ENCODE measurements at places on chromosomes 6 and 20. TPM values are rescaled to one million over a fixed set of nuclear protein-coding genes. Genes with fewer than 3 reads are reported as not detected.
A peak's percentile ranks its signal among the peaks of the same experiment; 100 is the strongest.

The CCND3 gene
- 213 TPM for polyA plus RNA-seq

DNA sequence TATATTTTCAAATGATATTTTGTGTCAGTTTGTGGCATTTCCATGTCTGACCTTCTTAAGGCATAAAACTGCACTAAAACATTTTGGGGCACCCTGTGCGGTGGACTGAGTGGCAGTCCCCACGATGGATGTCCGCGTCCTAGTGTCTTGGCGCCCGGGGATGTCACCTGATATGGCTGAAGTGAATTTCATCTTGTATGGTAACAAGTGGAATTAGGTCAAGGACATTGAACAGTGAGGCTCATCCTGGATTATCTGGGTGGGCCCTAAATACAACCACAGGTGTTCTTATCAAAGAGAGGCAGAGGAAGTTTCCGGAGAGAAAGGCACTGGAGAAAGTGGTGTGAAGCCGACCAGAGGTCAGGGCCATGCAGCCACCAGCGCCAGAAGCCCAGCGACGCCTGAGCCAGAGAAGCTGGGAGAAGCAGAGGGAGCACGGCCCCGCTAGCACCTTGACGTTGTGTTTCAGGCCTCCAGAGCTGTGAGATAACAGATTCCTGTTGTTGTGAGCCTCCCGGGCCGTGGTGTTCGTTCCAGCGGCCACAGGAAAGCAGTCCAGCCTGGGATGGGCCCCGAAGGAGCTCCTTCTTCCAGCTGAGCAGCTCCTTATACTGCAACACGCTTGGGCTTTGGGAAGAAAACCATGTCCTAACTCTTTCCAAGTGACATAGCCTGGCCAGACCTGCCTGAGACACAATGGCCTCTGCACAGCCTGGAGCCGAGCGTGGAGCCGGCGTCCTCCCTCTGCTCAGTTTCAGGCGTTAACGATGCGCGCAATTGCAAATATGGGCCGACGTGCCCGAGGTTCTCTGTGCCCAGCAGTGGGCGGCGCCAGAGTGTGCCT is 22.5 kb downstream of the THBS2 start:
- no peak for DNase-seq

GRCh38 chr6:47016261-47016660 is 25.9 kb downstream of the ADGRF1 start:
- DNase-seq: no peak

The DEFB132 gene
- not detected for polyA plus RNA-seq

The TSPO2 gene
- not detected for polyA plus RNA-seq

DNA sequence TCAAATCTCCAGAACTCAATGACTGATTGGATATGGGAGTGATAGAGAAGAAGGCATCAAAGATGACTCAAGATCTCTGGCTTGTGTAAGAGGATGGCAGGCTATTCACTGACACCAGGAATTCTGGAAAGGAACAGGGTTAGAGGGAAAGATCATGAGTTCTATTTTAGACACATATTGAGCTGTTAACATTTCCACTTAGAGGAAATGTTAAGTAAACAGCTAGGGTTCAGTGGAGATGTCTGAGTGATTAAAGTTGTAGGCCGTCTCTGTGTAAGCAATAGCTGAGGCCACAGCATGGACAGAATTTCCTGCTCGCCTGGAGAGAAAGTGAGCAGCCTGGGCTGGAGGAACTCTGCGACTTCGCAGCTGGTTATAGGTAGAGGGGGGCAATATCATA is 21.0 kb downstream of the ZC3H12D start:
- no peak for DNase-seq

- peak; percentile 41 for DNase-seq
Observed at GRCh38 chr6:113854531-113855499, 2.3 kb upstream of the MARCKS start.

DNA sequence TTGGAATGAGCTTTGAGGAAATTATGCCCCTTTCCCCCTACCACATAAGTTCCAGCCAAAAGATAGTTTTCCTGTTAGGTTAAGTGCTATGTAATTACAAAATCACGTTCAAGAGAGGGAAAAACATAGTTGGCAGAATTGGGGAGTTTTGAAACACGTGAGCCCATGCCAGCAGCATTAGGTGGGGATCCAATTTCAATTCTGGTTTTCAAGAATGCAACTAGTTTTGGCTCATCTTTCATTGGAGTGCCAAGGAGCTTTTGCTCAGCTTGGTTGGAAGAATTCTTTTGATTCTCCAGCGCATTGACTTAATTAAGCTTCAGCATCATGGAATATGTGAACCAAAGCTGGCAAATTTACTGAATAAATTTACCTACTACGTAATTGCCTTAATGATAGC is 95.9 kb downstream of the SAMD5 start:
- DNase-seq: no peak

The VNN1 gene
- 0.03 TPM for polyA plus RNA-seq

DNA sequence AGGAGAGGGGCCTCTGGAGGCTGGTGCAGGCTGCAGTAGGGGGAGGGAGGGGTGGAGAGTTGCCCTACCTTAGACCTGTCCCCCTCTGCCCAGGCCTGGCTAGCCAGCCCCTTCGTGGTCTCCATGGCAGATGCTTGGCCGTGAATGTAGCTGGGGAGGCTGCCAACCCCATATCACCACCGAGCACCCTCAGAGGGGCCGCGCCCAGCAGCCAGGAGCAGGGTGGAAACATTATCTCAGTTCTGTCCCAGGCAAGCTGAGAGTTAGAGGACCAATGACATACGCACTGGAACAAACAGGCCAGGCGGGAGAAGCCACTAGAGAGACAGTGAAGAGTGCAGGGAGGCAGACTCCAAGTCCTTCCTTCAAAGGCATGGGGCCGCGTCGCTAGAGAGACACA is 66.5 kb downstream of the LRFN2 start:
- no peak for DNase-seq

GRCh38 chr6:144364208-144364720 is 79.1 kb downstream of the UTRN start:
- no peak for DNase-seq

DNA sequence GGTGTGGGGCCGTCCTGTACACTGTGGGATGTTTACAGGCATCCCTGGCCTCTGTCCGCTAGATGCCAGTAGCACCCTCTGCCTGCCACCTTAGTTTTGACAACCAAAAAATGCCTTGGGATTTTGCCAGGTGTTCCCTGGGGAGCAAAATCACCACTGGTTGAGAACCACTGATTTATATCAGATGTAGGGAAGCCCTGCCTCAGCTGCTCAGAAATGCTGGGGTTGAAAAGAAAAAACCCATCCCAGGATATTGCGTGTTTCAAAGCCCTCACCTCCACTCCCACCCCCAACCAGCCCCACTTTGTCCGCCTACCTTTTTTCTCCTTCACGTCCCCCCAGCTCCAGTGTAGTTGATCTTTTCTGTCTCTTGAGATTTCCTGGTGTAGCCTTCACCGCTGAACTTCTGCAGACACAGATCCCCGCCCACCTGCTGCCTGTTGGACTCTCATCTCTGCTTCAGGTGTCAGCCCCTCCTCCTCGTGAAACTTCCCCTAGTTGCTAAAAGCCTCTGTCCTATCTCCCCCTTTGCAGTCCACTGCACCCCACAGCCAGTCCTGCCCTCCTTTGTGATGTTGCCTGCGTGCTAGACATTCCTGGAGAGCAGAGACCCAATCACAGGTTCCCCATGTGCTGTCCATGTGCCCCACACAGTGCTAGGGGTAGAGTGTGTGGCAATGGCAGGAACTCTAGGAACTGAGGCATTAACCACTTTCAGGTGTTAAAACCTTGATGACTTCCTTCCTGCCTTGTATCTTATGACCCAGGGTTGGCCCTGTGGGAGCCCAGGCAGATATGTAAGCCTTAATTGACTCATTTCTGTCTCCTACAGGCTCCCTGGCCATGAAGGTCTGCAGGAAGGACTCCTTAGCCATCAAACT is 98.9 kb downstream of the TBC1D7 start:
- DNase-seq: peak; percentile 7

The SRMS gene
- not detected for polyA plus RNA-seq

DNA sequence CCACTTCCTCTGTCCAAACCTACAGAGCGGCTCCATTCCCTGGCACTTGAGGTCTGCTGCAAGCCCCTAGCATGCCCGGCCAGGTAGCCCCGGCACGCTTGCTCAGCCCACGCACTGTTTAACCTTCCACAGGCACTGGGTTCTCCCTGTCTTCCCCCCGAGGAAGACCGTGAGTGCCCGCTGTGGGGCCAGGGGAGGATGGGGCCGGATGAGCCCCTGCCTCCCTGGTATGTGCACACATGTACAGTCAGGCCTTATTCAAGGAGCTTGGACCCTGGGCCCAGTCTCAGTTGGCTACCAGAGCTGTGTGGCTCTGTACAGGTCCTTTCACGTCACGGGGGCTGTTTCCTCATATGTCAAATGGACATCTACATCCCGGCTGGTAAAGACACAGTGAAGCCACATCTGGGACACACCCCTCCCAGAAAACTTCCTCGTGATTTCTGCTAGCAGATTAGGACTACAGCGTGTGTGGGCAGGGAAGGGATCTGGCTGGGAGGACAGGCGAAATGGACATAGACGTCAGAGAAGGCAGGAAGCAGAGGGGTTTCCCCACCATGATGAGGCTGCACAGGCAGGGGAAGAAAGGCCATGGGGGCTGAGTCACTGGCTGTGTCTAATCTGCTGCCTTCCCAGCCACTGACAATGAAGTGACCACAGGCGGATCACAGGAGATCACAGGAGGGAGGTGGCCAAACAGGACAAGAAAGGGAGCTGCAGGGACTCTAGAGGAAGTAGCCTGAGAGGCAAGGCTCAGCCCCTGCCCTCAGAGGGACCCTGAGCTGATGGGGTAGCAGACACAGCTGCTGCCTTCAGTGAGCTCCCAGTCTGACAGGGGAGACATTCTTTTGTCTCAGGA is 62.9 kb downstream of the MRPL14 start:
- peak; percentile 86 for DNase-seq

The BMP5 gene
- polyA plus RNA-seq: 0.04 TPM

DNA sequence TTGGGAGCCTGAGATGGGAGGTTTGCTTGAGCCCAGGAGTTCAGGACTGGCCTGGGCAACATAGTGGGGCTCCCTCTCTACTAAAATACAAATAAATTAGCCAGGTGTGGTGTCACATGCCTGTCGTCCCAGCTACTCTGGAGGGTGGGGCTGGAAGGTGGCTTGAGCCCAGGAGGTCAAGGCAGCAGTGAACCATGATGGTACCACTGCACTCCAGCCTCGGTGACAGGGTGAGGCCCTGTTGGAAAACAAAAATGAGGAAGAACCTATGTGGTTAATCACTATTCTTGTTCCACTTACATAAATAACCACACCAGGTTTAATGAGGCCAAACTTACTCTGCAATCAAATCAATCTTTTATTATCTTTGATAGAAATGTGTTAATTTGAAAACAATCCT is 5.4 kb downstream of the PPDPF start:
- no peak for DNase-seq

GRCh38 chr6:12958052-12958706 is 241.6 kb downstream of the PHACTR1 start:
- DNase-seq: no peak

- DNase-seq: no peak
Observed at GRCh38 chr6:37745748-37746147, 48.1 kb upstream of the MDGA1 start.

The PAX1 gene
- polyA plus RNA-seq: not detected

DNA sequence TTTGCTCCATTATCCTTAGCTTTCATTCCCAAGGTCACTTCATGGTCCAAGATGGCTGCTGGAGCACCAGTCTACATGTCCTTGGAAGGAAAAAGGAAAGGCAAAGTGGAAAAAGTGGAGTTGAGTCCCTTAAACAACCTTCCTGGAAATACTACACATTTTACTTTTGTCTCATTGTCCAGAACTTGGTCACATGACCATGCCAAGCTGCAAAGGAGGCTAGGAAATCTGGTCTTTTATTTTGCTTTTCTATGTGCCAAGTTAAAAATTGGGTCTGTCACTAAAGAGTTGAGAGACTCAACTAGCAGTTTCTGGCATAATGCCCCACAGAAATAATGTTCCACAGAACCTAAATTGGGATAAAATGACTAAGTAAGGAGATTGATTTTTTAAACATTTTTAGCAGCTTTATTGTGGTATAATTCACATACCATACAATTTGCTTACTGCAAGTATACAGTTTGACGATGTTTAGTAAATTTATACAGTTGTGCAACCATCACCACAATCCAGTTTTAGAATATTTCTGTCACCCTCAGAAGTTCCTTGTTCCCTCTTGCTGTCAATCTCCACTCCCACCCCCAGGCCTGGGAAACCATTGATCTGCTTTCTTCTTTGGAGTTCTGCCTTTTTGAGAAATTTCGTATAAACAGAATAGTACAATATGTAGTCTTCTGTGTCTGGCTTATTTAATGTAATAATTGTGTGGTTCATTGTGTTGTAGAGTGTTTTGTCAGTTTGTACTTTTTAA is 5.6 kb upstream of the CHD6 start:
- no peak for DNase-seq

GRCh38 chr6:38136547-38136946 is 317.0 kb downstream of the ZFAND3 start:
- no peak for DNase-seq

- no peak for DNase-seq
Observed at GRCh38 chr6:34516391-34517324, 39.5 kb downstream of the SPDEF start.

DNA sequence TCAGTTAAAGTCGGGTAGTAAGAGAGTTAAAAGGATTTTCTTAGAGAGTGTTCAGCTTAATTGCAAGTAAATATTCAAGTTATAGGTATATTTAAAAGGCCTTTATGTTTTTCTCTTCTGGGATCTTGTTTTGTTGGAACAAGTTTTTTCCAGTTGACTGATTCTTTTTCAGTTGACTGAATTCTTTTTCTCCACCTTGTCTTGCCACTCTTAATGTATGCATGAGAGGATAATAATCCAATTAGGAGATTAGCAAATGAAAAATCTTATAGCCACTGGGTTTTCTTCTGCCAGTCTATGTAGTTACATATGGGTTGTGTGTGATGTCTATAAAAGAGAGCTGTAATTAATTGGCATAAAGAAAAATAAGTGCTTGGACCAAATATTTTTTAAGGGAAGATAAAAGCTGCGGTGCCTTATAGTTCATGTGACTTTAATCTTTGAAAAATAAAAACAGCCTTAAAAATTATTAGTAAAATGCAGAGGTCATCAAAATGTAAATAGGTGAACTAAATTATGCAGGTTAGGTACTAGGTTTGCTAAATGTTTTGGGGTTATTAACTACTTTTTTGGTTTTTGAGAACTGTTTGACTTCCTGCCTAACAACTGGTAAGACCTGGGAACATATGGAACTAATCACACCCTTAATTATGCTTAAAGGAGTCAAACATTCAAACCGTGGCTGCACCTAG is 367.2 kb downstream of the HTR1B start:
- DNase-seq: no peak

Measured in A549 (cell line).